ENCODE measurements at places on chromosomes 7 and 10.

GRCh38 chr7:113010377-113010776 is 76.2 kb downstream of the GPR85 start:
- DNase-seq = no peak

- no peak for DNase-seq
These were observed 92.6 kb downstream of the CREM start for GRCh38 chr10:35219292-35219691.

DNA sequence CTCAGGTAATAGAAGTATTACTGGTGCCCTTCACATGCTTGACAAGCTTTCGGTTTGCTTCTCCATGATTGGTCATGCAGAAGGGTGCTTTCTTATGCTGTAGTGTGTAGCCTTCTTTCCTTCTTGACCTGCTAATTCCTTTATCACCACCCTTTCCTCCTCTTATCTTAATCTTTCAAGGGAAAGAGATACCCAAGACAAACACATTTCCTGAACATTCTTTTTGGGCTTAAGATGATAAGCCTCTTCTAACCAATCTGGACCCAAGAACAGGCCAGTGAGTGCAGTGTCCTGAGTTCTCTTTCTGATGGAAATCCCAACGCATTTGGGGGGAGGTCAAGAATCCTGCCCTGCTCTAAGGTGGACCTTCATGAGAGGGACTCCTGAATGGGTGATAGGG is 33.8 kb downstream of the BMPER start:
- no peak for DNase-seq

DNA sequence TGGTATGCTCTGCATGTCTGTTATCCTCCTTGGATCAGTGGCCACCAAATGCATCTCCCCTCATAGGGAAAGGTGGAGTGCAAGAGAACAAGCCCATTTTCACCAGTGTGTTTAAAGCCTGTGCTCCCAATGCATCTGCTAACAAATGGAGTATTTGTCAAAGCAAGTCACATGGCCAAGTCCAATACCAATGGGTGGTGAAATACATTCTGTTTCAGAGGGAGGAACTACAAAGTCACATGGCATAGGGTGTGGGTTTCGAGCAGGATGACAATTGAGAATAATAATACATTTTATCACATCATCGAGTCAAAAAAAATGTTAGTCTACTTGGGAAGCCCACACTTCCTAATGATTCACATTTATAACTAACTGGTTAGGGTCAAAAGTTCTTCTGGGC is 62.7 kb downstream of the SUGCT start:
- DNase-seq = no peak

DNA sequence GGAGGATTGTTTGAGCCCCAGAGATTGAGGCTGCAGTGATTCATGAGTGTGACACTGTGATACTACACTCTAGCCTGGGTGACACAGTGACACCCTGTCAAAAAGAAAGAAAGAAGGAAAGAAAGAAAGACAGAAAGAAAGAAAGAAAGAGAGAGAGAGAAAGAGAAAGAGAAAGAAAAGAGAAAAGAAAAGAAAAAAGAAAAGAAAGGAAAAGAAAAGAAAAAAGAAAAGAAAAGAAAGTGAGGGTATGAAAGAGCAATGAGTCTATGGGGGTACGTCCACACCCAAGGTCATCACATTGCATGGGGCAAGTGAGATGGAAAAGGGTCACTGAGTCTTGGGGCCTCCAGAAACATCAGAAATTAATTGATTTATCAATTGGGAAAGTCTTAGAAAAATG is 135.2 kb upstream of the CSTF2T start:
- no peak for DNase-seq

DNA sequence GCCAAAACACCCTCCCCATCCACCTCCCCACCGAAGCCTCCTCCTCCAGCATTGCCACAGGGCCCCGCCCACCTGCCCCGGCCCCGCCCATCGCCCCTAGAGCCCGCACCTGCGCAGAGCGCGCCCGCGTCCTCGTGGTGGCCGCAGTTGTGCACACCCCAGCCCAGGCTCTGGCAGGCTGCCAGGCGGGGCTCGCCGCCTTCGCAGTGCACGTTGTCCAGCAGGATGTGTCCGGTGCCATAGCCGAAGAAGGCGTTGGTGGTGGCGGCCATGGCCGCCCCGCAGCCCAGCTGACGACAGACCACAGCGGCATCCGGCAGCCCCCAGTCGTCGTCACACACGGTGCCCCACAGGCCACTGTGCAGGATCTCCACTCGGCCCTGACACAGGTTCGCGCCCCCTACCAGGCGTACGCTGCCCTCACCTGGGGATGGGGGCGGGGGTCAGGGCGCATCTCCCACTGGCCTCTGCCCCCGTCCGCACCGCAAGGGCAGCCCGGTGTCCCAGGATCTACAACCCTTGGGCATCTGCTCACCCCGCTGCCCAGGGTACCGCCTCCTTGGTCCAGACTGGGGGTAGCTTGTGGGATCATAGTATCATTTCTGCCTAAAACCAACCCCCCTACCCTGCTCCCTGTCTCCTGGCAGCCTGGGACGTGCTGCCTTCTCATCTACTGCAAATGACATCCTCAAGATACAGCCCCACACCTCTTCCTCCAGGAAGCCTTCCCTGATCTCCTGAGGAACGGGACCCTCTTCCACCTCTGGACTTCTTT is 11.9 kb downstream of the SSC4D start:
- DNase-seq = peak; percentile 83

DNA sequence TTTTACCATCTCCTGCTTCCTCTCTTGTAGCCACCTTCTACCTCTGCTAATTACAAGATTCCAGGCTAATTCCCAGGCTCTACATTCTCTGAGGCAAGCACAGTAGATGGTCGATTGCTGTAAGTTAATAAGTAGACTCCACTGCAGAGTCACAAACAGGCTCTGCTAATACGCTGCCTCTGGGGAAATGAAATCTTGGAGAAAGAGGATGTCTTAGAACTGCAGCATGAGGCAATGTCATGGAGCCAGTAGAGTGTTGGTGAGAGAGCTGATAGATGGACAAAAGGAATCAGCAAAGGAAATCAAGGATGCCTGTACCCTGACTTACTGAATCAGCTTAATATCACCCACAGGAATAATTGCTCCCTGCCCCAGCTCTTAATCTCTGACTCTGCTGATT is 1260.3 kb downstream of the XPNPEP1 start:
- no peak for DNase-seq

GRCh38 chr10:73017955-73018480 is 63.4 kb upstream of the PLA2G12B start:
- DNase-seq = no peak

GRCh38 chr7:22251281-22251680 is 105.7 kb downstream of the RAPGEF5 start:
- DNase-seq = no peak

GRCh38 chr10:52318822-52319464 is 4.9 kb downstream of the DKK1 start:
- DNase-seq = no peak

- no peak for DNase-seq
These were observed 478.5 kb downstream of the RPS24 start for GRCh38 chr10:78512205-78512550.

DNA sequence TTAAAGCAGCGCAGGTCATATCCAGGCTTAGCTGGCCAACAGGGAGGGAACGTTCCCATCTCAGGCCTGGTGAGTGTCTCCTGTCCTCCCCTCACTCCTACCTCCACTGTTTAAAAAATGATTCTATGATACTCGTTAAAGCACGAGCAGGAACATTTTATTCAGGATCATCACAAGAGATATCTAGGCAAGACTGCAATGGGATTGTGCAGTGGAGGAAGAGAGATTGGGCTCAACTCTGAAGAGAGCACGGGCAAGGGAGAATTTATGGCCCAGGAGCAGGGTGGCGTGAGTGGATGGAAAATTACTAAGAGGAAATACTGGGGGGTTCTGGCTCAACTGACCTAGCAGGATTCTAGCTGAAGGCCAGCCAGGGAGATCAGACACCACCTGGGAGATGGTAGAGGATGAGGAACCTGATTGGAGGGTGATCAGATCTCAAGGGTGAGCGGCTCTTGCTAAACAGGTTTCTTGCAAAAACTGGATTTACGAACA is 9.0 kb upstream of the HSPB1 start:
- no peak for DNase-seq

DNA sequence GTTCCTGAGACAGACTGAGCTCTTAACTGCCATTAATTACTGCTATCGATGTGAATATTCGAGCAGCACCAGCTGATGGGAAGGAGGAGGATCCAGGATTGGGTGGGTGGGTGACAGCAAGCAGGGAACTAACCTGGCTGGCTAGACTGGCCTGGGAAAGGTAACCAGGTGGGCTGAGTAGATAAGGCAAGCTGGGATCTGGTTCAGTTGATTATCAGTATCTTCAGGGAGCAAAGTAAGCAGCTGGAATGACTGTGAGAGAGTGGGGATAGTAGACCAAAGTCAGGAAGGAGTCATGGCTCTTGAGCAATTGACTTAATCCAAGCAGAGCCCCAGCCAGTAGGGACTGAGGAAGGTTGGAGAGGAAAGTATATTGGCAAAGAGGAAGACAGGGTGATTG is 46.9 kb upstream of the KMT2E start:
- no peak for DNase-seq

DNA sequence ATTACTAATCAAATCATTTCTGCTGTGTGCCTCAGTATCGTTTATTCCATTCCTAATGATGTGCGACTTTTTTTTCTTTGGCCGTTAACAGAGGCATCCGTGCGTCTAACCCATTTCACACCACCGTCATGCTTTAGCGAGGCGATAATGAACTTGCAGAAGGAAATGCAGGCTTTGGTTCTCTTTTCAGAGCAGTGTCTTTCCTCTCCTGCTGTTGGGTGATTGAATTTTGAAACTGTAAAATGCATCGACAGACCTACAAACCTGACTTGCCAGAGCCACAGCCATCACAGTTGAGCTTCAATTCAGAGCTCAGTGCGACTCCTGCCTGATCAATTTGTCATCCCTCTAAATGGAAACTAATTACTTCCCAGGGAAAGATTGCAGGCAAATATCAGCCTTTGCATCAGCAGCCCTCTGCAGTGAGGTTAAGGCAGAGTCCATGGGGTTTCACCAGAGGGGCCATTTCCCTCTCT is 486.0 kb upstream of the GALNT17 start:
- DNase-seq = no peak

- DNase-seq = no peak
These were observed 99.0 kb upstream of the CYP26C1 start for GRCh38 chr10:92961638-92962037.

DNA sequence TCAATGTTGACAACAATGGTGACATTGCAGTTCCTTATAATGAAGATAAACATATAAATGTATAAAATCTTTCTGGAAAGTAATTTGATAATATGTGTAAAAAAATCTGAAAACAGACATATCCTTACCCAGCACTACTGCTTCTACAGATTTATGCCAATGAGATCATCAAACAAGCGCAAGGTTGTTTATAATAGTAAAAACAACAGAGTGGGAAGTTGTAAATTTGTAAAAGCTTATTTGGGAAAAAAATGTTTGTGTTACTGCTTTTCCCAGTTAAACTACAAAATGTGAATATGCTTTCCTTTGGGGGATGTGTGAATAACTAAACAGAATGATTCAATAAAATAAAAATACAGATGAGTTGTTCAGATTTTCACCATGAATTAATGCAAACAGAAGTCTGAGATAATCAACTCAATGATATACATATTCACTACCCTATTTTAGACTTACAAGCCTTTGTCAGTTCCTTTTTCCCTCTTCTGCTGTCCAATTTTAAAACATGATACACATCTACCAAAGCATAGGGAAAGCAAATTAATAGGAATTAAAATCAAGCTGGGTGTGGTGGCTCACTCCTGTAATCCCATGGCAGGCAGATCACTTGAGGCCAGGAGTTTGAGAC is 82.1 kb downstream of the USP6NL start:
- DNase-seq = no peak

Data from B cell (primary cell).